Sigmoid colon (tissue), 7 donors: ENCODE measurements at places on chromosomes 2 and 18. TPM values are rescaled to one million over a fixed set of nuclear protein-coding genes. Genes with fewer than 3 reads are reported as not detected.

GRCh38 chr2:109613081-109613921, 465 bp downstream of the SEPTIN10 start:
- DNase-seq: peak; percentile 87

- DNase-seq: no peak
These were observed 52.0 kb downstream of the MRPL33 start for GRCh38 chr2:27823569-27823968.

Gene CD226
- total RNA-seq: 1.2 TPM

Gene HOXD12
- not detected for total RNA-seq

- peak; percentile 76 for DNase-seq
These were observed 20.6 kb downstream of the RPL37A start for GRCh38 chr2:216519154-216519762.

Gene XRCC5
- total RNA-seq: 92.5 TPM

- DNase-seq: no peak
These were observed 112.4 kb downstream of the MIB1 start for GRCh38 chr18:21853016-21853415.

DNA sequence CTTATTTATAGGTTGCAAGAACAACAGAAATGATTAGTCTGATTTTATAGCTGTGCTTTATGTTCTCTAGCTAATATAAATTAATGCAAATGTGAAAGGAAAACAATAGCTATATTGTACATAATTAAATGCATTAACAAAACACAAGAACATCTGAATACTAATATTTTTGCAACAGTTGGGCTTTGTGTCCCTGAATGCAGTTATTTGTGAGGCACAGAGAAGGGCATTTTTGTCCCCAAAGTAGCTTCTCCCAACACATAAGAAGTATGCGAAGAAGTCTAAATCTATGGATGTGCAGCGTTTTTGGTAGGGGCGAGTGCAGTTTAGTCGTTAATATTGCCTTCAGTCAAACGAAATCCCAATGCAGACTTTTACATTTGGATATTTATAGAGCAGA, 110.0 kb downstream of the MBP start:
- DNase-seq: no peak

DNA sequence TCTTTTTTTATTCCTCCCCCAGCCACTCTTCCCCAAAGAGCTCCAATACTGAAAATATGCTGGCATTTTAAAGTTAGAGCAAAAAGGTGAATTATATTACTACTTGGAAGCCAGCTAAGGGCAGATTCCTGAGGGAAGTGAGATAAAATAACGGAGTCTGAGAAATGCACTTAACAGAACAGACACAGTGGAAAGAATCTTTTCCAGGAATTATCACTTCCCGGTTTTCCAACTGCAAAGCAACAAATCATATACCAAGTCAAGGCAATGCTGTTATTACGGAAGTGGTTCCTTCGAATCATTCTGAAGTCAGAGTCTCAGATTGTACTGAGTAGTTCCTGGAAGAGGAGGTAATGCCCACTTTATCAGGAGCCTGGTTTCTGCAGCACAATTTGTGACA, 435.0 kb upstream of the SPRED2 start:
- DNase-seq: no peak

- no peak for DNase-seq
These were observed 104.9 kb downstream of the CERS6 start for GRCh38 chr2:168560817-168561499.

GRCh38 chr18:55833543-55833942, 245.6 kb upstream of the TCF4 start:
- no peak for DNase-seq

DNA sequence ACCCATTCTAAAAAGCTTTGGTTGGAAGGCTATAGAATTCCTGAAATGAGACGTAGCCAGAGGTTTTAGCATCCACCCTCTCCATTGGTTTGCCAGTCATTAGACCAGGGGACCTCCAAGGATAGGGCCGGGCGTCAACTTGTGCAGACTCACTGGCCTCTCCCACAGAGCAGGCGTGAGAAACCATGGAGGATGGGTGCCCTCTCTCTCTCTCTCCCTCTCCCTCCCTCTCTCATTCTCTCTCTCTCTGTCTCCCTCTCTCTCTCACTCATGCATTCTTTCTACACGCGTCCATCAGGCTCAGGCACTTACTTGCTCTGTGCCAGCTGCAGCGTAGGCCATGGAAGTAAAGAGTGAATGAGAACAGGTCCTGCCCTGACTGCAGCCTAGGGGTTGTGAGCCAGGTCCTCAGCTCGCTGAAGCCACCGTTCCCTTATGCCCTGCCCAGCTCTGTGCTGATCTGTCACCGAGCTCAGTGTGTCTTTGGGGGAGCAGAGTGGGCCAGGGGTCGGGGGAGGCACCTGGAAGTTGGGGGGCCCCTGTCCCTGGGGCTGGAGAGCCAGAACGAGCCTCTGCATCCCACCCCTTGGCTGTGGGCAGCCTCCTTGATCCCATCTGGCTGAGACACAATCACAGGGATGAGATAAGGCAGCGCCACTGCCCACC, 304.4 kb upstream of the HS6ST1 start:
- peak; percentile 29 for DNase-seq

Gene LRRC30
- not detected for total RNA-seq

- DNase-seq: no peak
These were observed 1178.2 kb upstream of the NRXN1 start for GRCh38 chr2:52210161-52210560.
